Omental fat pad (tissue), 4 donors: ENCODE measurements at places on chromosomes 2 and 18. TPM values are rescaled to one million over a fixed set of nuclear protein-coding genes. Genes with fewer than 3 reads are reported as not detected.

FN1 gene
- total RNA-seq: 89.6 TPM

ARHGAP25 gene
- 8.4 TPM for total RNA-seq

CLEC4F gene
- not detected for total RNA-seq

NDUFB3 gene
- 47.9 TPM for total RNA-seq

VSNL1 gene
- total RNA-seq: 0.65 TPM

CPLX4 gene
- total RNA-seq: not detected

IL1RL1 gene
- 66.2 TPM for total RNA-seq

SP140 gene
- total RNA-seq: 9.7 TPM

EVA1A gene
- 1.3 TPM for total RNA-seq

LTBP1 gene
- 12.6 TPM for total RNA-seq

MREG gene
- 4.3 TPM for total RNA-seq

BOLL gene
- not detected for total RNA-seq

GAD1 gene
- not detected for total RNA-seq
